ENCODE measurements at places on chromosomes 5 and 9.

- no peak for DNase-seq
Observed at GRCh38 chr5:173217626-173218397, 17.2 kb downstream of the NKX2-5 start.

GRCh38 chr5:74954919-74955318, 88.7 kb upstream of the FAM169A start:
- no peak for DNase-seq

DNA sequence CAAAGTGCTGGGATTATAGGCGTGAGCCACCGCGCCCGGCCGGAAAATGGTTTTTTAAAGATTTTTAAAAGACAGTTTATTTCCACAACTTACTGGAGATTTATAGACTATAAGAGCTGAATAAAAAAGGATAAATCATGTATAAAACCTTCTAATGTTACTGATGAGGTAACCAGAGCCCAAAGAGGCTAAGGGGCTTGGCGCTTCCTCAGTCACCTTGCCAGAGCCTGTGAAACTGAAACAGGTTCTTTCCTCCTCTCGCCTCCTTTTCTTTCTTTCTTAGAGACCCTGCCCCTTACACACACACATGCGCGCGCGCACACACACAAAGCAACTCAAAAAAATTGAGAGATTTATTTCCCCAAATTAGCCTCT, 69.8 kb downstream of the HSD17B3 start:
- no peak for DNase-seq

DNA sequence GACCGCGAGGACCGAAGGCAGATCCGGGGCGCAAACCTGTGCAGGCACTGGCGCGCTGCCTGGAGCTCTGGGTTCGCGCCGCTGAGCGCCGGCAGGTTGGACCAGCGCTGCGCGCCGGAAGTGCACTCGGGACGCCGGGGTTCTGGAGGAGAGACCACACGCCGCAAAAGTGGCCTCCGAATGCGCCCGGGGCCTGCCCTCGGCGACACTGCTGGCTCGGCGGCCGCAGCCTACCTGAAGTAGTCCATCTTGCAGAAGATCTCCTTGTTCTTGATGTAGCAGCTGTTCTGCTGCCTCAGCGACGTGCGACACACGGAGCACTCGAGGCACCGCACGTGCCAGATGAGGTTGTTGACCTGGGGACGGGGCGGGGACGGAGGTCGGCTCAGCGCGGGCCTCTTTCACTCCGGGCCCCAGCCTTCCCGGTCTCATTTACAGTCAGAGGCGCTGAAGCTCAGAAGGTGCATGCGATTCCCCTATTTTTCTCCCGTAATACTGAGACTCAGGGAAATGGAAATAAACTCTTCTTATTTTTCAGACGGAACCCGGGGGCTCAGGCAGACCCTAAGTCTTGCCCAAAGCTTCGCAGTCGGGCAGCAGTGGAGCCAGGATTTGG, 2.5 kb downstream of the LHX6 start:
- DNase-seq: no peak

DNA sequence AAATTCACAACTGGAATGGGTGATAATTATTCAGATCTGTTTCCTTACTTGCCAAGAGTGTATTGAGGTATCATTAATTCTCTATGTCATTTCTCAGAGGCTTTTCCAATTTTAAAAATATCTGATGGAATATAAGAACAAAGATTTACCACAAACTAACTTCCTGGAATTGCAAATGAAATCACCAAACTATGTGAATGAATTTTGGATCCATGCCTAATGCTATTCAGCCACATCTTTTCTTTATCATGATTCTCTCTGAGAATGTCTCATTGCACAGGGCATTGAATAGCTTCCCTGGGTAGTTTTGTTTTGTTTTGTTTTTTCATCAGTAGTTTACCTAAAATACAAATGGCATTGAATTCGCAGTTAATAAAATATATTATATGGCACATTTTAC, 146.9 kb upstream of the FBN2 start:
- DNase-seq: no peak

DNA sequence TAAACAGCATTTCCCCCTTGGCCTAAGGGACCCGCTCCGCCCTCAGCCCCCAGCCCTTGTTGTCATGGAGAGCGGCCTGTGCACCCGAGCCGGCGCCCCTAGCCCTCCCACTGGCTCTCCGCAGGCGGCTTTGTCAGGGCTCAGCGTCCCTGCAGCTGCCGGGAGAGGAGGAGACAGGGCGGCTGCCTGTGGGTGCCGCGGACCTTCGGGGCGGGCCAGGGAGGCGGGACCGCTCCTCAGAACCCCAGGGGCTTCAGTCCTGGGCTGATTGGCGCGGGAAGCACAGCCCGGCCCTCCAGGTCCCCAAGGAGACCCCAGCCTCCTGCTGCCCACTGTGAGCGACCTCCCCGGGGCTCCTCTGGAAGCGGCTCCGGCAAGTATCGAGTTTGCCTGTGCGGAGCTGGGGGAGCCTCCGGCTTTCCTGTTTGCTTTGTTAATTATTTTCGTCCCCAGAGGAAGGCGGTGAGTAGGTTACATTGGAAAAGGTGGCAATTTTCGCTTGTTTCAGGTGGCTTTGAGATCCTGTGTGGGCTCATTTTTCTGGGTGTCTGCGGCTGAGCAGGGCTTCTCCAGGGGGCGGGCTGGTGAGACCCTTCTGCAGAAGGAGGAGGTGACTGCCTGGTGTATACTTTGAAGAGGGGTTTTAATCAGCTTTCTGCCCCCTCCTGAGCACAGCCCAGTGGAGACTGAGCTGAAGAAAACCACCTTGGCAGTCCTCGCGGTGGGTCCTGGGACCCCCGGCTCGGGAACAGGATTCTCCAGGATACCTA, at the start of gene FGD3:
Gene FGD3, plus strand, starts transcription at position 256 of the 770 bp plus-strand sequence. CDS start 28,734 bp downstream, outside the sequence.
- no peak for DNase-seq

GRCh38 chr5:171137768-171138525, 171.1 kb upstream of the TLX3 start:
- DNase-seq: no peak

GRCh38 chr5:10635257-10635866, 71.5 kb downstream of the ANKRD33B start:
- no peak for DNase-seq
